ENCODE measurements at places on chromosomes 6 and 20.

GRCh38 chr20:38665506-38666285, 58.6 kb upstream of the SLC32A1 start:
- DNase-seq, result no peak

DNA sequence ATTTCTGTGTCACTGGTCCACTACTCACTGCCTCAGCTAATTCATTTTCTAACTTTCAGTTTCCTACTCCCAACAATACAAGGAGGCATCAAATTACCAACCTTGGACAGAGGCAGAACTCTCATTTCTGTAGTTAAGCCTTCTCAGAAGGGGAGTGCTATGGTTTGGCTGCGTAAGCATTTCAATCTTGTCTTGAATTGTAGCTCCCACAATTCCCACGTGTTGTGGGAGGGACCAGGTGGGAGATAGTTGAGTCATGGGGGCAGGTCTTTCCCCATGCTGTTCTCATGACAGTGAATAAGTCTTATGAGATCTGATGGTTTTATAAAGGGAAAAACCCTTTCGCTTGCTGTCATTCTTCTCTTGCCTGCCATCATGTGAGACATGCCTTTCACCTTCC, 22.9 kb downstream of the HLA-DRA start:
- DNase-seq, result no peak

DNA sequence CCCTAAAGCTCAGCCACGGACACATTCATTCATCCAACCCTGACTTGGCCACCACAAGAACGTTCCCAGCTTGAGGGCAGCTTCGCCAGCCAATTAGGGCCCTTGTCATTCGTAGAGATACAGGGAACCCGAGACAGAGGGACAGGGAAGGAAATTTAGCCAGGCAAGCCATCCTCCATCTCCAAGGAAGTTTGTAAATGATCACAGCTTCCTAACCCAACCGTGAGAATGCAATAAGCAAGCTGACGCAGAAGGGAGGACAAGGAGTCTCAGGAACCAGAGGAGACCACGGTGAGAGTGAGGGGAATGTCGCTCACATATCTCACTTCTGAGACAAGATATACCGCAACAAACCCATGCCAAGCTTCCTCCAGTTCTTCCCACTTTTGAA, 1.4 kb downstream of the TRAM2 start:
- DNase-seq, result no peak

- DNase-seq, result no peak
These were observed 16.2 kb downstream of the FOXC1 start for GRCh38 chr6:1625794-1626435.

- DNase-seq, result peak; percentile 36
These were observed 223.0 kb upstream of the SYNCRIP start for GRCh38 chr6:85865420-85866369.

DNA sequence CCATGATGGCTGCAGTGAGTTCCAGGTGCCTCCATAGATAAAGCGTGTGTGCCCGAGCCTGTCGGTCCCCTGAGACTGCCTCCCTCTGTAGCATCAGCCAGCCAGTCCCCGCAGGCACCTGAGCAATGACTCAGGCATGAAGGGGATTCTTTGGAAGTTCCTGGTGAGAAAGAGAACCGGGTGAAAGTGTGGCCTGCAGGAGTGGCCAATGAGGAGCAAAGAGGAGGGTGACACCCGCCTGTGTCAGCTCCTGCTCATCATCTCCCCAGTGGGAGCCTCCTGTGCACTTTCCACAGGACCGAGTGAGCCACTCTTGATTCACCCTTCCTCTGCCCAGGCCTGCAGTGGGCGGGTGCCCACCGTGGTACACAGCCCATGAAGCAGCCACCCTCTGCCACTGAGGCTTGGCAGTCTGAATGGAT, 71.2 kb upstream of the PTPN1 start:
- no peak for DNase-seq
